ENCODE measurements at places on chromosomes 3 and 15.

GRCh38 chr15:63023351-63023945 is 19.1 kb upstream of the TPM1 start:
- DNase-seq: no peak

GRCh38 chr3:134483195-134483900 is 2.4 kb downstream of the ANAPC13 start:
- DNase-seq: no peak

DNA sequence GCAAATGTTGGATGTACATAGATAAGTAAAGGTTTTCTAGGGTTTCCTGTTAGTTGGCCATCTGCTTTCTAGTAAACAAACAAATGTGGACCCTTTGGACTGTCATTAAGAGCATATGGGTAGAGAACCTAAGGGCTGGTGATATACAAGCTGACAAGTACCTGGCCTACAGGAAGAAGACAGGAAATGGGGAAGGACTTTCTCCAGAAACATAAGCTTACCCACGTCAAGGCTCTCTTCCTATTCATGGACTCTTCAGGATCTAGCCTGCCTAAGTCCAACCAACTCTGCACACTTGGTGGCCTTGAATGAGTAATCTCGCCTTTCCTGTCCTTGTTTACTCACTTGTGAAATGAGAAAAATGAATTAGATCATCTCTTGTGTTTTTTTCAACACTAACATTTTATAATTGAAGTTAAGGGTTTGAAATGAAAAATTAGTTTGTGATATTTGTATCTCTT is 22.2 kb upstream of the GOLIM4 start:
- DNase-seq: no peak

DNA sequence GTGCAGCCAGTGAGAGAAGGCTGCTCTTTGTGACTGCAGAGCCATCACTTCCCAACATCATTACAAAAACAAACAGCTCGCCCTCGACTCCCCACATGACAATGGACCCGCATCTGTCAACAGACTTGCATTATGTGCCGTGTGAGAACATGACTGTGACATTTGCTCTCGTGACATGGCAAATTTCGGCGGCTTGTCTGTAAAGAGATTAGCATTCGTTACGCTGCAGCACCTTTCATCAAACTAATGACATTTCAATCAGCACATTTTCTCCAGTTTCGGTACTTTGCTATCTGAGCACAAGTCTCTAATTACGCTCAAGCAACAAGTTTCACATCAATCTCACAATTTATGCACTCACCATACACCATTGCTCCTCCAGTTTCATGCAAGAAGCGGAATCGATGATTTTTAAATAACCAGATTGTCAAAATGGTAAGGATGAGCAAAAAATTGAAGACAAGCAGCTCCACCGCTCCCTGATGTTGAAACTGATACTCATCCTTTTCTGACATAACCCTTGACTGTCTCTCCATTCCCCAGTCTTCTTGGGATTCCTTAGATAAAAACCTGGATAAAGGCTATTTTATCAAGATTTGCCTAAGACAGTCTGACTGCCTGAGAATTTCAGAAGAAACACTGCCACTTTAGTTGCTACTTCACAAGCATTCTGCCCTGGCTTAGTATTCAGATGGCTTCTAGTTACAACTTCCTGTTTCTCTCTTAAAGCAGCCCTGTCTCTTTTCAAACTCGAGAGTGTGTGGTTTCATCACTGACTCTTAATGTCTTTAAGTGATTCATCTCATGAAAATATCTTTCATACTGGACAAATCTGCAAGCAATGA is at the start of gene SLC9A9:
TSS of gene SLC9A9 (minus strand) at position 682 of the 845 bp plus-strand sequence. CDS start at position 536, 146 bp downstream.
- DNase-seq: peak; percentile 34

DNA sequence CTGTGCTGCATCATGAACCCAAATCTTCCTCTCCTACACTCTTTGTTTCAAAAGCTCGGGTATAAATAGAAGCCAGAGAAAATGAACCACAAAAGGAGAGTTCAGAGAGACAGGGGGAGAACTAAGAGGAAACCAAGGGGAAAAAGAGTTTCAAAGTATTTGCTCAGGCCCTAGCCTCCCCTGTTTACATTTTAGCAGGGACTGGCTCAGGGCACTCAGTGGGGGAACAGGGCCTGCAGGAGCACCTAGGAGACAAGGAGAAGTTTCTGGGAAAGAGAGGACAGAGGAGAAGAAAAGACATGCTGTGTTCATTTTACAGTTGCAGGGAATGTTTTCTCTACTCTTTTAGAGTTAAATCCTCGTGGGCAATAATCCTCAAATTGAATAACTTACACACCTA is 8.5 kb upstream of the IL17RD start:
- DNase-seq: no peak

DNA sequence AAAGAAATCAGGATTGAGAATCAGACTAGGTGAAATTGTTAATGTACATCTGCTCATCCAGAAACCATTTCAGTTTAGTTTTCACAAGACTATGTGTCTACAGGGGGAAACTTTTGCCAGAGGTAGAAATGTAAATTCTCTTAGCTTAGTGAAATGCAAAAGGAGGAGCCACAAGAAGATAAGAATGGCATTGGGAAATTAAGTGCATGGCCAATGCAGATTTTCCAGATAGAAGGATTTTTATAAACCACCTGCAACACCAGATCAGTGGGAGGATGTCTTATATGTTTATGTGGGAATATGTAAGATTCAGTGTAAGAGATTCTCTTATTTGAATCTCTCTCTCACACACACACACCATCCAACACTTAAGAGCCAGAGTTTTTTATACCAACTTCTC is 67.2 kb downstream of the HMG20A start:
- no peak for DNase-seq

DNA sequence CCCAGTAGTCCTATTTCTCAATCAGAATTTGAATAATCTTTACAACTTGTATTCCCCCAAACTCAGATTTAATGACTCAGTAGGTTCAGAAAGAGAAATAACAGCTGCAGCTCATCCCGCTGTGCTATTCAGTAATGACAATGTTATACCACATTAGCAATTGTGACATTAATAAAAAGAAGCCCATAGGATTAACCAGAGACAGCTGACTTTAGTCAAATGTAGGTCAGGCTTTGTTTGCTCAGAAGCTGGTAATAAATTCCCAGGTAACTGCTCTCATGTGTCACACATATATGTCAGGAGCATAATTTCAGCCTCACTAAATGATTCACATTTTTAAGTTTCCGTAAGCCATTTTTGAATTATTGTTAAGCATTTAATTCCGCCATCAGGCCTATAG is 222.0 kb upstream of the UBE2E2 start:
- DNase-seq: no peak

DNA sequence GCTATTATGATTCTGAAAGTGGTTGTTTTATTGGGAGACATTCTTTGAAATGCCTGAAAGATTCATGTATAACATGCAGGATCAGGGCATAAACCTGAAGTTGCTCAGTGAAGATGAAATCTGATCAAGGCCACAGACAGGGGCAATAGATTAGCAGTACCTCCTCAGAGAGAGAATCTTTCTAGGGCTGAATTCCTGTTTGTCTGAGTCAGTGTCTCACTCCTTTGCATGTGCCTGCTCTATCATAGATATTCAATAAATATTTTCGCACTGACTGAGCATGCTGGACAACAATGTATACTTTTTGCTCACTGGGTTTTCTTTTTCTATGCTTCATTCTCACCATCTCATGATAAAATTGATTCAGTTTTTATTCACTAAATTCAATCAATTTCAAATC is 49.8 kb upstream of the PFN2 start:
- DNase-seq: no peak

DNA sequence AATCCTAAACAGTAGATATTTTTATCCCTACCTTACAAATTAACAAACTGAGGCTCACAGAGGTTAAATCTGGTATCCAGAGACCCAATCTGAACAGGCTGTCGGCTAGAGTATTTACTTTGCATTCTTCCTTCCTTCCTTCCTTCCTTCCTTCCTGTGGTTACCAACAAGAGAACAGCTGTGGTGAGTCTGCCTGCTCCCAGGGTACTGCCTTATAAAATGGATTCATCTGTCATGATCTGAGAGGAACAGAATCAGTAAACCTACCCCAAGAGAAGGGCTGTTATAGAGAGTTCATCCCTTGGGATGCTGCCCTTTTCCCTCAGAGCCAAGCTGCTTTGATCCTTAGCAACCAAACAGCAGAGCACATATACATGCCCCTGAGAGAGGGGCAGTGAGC is 3.6 kb downstream of the GADL1 start:
- DNase-seq: no peak

GRCh38 chr3:58434990-58435389 is 1.4 kb upstream of the PDHB start:
- no peak for DNase-seq

DNA sequence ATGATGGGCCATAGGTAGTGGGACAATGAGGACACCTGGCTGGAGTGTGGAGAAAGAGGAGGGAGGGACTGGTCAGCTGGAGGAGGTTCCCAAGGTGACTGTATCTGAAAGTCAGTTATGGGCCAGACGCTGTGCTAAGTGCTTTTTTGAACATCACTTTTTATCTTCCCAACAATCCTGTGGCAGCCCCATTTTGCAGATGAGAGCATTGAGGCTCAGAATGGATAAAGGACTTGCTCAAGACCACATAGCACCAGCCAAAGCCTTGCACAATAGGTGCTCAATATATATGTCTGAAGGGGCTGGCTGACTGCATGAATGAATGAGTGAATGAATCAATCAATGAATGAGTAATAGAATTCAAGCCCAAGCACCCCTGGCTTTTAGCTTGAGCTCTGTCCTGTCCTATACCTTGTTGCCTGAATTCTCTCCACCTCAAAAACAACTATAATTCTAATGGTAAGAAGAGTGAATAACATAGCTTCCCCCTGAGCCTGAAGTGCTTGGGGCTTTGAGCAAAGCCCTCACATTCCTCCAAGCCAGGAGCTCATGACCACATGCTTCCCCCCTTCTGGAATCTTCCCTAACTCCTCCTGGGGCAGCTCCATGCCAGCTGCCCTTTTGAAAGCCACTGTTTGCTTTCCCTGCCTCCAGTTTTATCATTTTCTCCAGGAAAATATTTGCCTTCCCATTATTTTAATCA is 150.9 kb downstream of the RPLP1 start:
- no peak for DNase-seq

DNA sequence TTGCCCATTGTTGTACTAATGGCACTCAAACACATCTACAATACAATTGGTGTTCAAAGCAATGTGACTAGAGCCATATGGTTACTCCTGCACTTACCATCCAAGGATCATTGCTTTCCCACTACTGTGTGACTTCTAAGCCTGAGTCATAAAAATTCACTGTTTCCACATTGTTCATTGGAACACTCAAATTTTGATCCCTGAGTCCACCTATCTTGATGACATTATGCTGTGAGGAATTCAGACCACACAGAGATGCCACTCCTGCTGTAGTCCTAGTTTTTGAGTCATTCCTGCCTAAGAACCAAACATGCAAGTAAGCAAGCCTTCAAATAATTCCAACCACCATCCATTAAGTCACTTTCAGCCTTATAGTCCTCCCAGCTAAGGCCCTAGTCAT is 176.2 kb downstream of the EFHB start:
- no peak for DNase-seq

DNA sequence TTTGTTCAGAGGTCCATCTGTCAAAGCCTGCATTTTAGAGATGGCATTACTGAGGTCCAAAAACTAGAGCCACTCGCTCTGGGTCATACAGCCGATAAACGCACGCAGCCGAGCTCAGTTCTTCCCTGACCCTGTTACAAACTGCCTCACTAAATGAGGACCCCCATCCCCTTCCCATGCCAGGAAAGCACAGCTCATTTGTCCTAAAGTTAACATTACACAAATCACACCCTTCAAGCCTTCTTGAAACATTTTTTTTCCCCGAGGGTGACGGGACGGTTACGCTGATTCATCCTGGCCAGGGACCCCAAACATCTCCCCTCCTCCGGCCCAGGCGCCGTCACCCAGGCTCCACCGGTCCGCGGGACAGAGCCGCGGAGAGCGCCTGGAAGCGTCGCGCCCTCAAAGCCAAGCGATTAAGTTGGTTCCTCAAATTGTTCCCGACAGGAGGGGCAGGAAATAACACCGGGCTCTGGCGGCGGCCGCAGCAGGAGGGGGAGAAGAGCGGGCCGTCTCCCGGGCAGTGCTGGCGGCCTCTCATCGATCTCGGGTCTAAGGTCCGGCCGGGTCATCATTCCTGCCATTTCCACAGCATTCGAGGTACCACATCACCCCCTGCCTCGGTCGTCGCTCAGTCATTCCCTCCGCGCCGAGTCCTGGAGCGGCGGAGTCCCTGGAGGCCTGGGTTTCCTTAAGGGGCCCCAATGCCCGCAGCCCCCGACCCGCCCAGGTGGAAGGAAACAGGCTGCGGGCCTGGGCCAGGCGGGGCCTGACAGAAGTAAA is 619 bp upstream of the CMTM8 start:
- peak; percentile 5 for DNase-seq

GRCh38 chr15:55991802-55992768 is 1.3 kb downstream of the NEDD4 start:
- DNase-seq: no peak

GRCh38 chr3:193301433-193301832 is 60.4 kb downstream of the PLAAT1 start:
- DNase-seq: no peak

GRCh38 chr3:21528291-21528995 is 222.6 kb downstream of the ZNF385D start:
- no peak for DNase-seq

DNA sequence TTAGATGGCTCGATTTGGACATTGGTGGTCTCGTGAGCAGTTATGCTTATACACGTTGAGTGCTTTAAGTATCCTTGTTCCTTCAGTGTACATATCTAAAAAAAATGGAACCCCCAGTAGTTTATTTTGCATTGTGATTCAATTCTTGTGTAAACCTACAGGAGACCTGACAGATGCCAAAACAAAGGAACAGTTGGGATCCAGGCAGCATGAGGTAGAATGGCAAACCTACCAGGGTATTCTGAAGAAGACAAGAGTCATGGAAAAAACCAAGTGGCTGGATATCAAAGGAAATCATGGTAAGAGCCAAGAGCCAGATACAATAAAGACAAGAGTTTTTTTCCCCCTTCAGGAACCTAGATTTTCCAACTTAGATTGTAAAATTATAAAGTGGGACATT is 2.0 kb downstream of the TMEM62 start:
- no peak for DNase-seq

DNA sequence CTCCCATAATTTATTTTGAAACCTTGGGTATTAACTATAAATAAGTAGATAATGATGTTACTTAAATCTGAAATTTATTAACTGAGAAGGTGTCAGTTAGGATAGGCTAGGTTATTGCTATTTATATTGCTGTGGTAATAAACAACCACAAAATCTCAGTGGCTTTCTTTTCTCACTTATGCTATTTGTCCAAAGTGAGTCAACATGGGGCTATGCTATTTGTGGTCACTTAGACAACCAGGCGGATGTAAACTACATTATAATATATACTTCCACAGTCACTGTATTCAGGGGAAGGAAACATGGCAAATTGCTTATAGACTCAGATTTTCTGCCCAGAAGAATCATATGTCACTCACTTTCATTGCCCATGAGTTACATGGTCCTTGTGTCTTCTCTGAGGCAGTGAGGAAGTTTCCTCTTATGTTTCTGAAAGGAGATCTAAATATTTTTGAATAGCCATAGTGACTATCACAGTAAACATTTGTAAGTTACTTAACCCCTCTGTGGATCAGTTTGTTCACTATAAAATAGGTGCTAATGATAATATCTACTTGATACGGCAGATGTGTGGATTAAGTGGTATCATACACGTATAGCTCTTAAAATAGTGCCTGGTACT is 19.8 kb downstream of the HMG20A start:
- no peak for DNase-seq

All from stimulated activated CD4-positive, alpha-beta T cell treated with anti-CD3 and anti-CD28 coated beads, Interleukin-15, amount 100 ng/mL, for 24 hours (primary cell).